ENCODE measurements at places on chromosomes 5 and 9.

DNA sequence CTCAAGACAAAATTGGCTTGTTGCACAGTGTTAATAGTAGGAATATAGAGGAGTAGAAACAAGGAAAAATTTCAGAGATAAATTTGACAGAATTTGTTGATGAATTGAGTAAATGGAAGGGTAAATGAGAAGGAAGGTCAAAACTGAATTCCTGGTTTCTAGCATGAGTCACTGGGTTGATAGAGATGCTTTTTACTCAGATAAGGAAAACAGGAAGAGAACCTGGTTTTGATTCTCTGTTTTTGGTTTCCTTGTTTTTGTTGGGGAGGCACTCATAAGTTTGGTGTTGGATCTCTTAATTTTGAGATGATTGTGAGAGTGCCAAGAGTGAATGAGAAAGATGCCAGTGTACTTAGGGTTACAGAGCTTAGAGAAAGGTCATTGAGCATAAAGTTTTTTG, 7.1 kb downstream of the LRRC70 start:
- DNase-seq, result no peak

DNA sequence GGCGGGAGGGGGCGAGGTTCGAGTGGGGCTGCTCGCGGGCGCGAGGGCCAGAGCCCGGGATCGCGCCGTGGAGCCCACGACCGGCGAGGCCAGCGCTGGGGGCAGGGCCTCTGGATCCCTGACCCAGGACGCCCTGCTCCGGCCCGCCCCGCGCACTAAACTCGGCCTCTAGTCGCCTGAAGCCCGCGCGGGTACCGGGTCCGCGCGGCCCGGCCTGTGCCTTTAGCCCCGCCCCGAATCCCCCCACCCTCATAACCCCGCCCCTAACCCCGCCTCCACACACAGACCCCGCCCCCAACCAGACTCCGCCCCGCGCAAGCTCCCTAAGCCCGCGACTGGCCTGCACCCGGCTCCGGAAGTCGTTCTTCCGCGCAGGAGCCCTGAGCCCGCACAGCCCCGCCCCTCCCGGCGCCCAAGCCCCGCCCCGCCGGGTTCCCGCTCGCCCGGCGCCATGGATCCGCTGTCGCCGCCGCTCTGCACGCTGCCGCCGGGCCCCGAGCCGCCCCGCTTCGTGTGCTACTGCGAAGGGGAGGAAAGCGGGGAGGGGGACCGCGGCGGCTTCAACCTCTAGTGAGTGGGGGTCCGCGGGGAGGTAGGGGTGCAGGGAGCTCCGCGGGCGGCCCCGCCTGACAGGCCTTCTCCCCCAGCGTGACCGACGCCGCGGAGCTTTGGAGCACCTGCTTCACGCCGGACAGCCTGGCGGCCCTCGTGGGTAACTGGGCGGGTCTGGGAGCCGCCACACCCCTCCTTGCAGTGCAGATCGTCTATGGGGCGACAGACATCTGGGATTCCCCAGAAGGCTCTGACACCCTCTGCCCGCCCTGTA, at the start of gene PAXX:
PAXX (plus strand) TSS at position 430 of the 826 bp plus-strand sequence; CDS start at position 452, 22 bp downstream.
- peak; percentile 59 for DNase-seq

GRCh38 chr9:90735952-90736351, 65.7 kb upstream of the SYK start:
- DNase-seq, result no peak

DNA sequence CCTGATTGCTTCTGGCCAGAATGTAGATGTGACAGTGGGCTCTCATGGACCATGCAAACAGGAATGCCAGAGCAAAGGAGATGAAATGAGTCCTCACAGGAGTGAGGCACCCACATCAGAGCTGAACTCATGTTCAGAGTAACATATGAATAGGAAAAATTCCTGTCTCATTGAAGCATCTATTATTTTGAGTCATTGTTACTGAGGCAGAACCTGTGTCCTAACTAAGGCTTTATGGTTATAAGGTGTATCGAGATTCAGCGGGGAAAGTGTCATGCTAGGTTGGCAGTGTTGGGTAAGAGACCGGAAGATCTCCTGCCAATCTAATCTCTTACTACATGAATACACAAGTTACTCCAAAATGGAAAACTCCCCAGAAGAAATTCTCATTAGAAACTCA, 304.1 kb downstream of the TRPM3 start:
- DNase-seq, result no peak

GRCh38 chr5:146363161-146363874, 24.7 kb downstream of the POU4F3 start:
- DNase-seq, result no peak

- DNase-seq, result no peak
These were observed 191.8 kb downstream of the ESM1 start for GRCh38 chr5:54793468-54794134.

DNA sequence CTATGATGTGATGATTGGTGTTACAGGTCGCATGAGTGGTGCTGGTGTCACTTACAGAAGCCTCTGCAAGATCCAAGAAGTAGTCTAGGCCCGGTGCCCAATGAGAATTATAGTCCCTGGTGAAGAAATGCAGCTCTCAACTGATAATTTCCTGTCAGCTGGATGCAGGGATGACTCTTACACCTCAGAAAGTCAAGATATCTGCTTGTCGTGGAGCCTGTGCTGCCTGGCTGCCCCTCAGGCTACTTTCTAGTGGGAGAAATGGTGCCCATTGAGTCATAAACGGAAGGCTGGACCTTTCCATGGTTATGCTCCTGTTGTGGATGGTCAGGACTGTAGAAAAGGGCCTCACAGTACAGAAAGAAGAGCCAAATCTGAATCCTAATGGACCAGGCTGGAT, 46.8 kb upstream of the NXNL2 start:
- DNase-seq, result no peak

- DNase-seq, result no peak
These were observed 1260.8 kb upstream of the WWC1 start for GRCh38 chr5:167030500-167031120.
